ENCODE measurements at places on chromosomes 3 and 15.

DNA sequence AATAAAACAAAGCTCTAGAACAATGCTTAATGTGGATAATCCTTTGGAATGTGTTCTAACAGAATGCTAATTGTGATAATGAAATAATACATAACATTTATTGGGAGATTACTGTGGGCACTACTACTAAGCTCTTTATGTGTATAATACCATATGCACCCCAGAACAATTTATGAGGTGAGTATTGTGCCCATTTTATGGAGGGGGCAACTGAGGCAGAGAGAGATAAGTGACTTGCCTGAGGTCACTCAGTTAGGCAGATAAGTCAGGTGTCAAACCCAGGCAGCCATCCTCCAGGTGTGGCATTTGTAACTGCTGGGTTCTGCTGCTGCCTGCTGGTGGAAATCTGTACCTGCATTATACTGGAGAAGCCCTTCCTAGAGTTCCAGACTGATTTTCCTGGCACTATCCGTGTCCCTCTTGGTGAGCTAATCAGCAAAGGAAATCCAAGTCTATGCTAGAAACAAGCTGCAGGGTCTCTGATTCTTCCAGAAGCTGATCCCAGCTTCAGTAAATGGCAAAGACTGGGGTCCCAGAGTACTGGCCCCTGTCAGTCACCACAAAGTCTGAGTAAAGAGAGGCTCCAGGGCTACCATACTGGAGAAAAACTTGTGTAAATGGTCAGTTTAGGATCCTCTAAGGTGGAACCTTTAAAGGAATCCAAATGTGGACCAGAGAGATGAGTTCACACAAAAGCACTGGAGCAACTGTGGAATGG, 22.6 kb upstream of the RBP1 start:
- peak; percentile 75 for DNase-seq

- peak; percentile 94 for DNase-seq
These were observed 79.7 kb upstream of the CHD2 start for GRCh38 chr15:92820236-92821021.

DNA sequence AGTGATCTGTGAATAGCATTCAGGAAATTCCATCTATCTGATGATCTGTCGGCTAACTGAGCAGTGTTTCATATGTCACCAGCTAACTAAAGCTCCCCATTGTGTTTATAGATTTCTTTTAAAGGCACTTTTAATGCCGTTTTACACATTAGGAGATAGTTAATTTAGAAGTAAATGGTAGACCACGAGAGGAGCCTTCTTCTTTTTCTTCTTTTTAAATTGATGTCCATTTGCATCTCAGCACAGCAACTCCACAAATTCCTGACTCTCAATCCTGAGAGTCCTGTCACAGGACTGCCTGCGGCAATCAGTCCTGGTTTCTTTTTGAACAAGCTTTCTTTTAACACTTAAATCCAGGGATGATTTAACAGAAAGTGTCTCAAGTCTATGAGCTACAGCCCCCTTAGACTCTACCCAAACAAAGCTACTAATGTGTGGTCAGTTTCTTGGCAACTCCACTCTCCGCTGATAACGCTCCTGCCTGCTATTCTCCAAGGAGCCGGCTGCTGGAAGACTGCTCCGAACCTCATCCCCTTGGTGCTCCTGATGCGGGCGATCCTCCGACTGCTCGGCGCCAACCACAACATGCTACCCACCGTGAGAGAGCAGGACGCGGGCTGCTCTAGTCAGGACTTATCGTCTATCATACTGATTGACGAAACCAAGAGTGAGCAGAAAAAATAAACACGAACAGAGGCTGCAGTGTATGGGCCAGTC, 421.4 kb downstream of the MECOM start:
- no peak for DNase-seq

DNA sequence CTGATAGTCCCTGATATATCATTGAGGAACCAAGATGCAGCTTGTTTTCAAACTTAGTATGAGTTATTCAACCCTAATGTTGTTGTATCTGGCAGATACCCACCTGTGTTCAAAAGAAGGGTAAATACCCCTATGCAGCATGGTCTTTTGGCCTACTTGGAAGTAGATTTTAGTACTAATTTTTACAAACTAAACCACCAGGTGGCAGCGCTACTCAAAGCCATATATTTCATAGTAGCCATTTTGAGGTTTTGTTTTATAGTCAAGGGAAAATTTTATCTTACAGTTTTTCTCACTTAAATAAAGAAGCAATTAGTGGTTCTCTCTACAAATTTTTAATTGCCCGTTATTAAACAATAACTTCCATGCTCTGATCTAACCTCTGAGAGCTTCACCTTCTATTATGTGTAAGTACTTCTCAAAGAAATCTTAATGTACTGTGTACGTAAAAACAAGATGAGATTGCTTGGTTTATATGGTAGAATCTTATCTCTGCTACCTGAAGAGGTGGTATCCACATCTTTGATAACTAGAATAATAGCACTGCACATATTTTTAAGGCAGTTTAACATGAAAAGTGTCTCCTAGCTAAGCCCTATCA, 31.5 kb upstream of the MLF1 start:
- DNase-seq = peak; percentile 60

- DNase-seq = no peak
These were observed 12.5 kb downstream of the MRPS25 start for GRCh38 chr3:15052335-15053242.

- DNase-seq = no peak
These were observed 948.1 kb downstream of the FHIT start for GRCh38 chr3:60303160-60303559.

- DNase-seq = no peak
These were observed 3.6 kb upstream of the TNK2 start for GRCh38 chr3:195911946-195912270.

DNA sequence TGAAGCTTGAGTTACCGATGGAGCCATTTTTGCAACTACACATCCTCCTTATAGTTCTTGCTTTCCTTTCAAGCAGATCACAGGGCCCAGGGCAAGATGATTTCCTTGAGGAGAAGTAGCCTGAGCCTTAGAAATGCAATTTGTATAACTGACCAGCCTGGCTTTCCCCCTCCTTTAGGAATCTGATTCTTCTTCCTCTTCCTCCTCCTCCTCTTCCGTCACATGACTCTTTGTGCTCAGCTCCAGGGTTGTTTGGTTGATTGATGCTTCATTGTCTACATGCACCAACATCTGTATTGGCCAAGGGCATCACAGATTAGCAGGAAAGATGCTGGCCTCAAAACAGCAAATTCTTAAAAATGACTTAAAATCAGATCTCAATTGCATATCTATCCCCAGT, 3.3 kb downstream of the SNAPC5 start:
- no peak for DNase-seq

- no peak for DNase-seq
These were observed 5.6 kb downstream of the RPS27L start for GRCh38 chr15:63151665-63152064.

DNA sequence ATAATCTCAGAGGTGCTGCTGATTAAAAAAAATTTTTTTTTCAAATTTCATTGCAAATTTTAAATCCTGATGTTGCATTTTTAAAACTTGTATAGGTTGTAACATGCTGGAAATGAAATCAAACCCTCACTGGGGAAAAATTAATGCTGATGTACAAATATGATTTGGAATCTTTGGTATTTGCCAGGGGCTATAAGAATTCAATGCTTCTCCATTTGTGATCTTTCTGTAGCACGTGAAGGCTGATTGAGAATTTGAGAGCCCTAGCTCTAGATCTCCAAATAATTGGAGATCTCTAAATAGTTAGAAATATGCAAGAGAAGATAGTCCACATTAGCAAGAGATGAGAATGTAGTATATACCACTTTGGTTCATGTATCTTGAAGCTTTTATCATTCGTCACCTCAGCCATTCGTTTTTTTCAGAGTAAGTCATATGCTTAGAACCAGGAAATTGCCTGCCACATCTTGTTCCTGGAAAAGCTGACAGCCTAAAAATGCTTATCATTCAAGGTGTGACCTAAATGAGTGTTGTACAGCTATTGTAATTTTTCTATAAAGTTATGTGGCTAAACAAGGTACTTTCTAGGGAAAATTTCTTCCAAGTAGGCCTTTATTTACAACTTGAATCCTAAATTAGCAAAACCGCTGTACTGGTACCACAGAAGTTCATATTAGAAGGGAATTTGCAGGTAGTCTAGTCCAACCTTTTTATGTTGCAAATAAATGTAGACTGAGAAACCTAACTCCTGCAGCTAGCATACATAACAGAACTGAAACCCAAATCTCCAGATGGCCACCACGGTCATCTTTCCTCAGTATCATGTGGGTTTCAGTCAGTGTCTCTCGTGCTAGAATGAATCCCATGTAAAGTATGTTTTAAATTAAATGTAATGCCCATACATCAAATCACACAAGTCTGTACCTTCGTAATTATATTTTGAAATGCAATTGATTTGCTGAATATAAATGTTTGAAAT, 48.5 kb downstream of the FNDC3B start:
- DNase-seq = peak; percentile 3
